ENCODE measurements at places on chromosomes 7 and 10.

DNA sequence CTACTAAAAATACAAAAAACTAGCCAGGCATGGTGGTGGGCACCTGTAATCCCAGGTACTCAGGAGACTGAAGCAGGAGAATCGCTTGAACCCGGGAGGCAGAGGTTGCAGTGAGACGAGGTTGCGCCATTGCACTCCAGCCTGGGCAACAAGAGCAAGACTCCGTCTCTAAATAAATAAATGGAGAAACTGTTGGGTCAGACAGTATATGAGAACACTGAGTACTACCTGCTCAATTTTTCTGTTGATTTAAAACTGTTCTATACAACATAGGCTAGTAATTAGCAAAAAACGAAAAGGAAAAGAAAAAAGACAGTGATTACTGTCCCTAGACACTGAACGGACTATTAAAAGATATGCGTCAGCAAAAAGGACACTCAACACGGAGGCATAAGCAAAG is 26.7 kb downstream of the GFRA1 start:
- DNase-seq = no peak

- DNase-seq = no peak
Measured at GRCh38 chr10:5532618-5533097, 7.9 kb downstream of the CALML3 start.

DNA sequence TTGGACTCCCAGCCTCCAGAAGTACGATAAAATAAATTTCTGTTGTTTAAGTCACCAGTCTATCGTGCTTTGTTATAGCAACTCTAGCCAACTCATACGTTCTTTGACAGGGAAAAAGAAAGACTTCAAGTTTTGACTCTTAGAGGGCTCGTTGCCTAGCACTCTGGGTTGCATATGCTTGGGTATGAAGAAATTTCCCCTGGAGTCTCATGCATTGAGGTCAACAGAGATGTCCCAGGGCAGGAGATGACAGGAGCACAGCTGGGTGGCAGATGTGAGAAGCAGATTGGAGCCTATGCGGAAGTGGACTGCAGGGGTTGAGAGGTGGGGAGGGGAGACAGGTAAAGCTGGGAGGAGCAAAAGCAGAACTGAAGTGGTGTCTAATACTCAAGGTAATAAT is 63.3 kb upstream of the JAZF1 start:
- peak; percentile 4 for DNase-seq

DNA sequence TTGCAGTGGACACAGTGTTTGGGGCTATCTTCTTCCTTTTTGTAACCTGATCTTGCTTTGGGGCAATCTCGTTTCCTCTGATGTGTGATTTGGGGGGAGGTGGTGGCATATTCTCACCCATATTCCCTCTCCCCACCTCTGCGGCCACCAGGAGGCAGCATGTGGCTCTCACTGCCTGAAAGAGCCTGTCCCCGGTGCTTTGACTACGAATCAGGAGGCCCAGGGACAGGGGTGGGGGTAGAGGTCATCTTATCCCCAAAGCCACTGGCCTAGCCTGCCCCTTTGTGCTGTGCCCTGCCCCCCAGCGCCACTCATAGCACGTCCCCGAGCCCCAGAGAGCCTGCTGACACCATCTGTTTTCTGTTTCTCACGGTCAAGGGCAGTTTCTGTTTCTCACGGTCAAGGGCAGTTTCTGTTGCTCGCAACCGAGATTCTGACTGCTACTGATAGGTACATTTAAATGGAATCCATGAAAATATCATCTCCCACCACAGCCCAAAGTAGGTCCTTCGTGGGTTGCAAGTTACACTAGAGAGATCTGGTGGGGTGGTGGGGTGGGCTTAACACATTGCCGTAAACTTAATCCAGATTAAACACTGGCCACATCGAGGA is 28.2 kb downstream of the PHYH start:
- peak; percentile 30 for DNase-seq

DNA sequence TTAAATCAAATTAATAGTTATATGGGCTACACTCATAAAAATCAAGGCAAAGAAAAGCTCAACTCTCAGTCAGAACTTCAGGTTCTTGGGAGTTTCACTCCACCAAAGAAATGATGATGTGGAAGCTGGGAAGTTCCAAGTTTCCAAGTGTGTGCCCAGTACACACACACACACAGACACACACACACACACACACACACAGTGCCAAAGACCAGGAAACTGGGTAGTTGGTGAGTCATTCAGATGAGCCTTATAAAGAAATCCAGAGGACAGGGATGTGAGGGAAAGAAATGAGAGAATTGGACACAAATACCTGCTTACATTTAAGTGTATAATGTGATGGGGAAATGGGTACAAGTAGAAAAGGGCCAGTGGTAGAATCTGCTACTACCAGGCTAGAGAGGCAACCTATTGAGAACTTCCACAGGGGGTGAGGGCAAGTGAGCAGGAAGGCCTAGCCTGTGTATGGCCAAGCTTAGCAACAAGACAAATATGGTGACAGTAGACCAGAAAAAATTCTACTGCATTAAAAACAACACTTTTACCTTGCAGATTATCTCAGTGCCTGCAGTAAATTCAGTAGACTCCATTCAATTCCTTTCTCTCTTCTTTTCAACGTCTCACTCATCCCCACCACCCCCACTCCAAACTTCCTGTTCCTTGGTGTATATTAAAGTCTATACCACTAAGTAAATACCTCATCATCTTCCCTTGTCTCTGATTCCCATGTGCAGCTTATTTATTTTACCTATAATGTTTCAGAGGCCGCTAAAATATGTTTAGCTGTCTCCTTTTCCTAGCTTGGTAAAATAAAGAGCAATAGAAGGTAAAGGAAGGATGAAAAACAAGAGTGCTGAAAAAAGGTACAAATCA is 95.0 kb downstream of the CABCOCO1 start:
- no peak for DNase-seq

DNA sequence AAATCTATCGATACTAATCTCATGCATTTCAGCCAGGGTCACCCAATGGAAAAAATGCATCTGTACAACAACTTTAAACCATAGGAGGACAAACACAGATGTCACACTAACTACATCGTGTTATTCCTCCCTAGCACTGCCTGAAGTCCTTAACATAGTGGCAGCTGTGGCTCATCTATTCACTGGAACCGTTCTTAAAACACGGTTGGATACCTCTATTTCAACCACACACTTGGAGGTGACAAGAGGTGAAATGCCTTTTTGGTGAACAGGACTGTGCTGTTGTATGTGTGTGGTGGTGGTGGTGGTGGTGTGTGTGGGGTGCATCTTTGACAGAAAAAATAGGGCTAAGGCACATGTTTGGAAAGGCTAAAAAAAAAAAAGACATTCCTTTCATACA is 93.1 kb downstream of the NRP1 start:
- no peak for DNase-seq

GRCh38 chr7:95793658-95794057 is 21.3 kb downstream of the DYNC1I1 start:
- DNase-seq = no peak

- DNase-seq = no peak
Measured at GRCh38 chr7:45884136-45884535, 4.2 kb upstream of the IGFBP1 start.

DNA sequence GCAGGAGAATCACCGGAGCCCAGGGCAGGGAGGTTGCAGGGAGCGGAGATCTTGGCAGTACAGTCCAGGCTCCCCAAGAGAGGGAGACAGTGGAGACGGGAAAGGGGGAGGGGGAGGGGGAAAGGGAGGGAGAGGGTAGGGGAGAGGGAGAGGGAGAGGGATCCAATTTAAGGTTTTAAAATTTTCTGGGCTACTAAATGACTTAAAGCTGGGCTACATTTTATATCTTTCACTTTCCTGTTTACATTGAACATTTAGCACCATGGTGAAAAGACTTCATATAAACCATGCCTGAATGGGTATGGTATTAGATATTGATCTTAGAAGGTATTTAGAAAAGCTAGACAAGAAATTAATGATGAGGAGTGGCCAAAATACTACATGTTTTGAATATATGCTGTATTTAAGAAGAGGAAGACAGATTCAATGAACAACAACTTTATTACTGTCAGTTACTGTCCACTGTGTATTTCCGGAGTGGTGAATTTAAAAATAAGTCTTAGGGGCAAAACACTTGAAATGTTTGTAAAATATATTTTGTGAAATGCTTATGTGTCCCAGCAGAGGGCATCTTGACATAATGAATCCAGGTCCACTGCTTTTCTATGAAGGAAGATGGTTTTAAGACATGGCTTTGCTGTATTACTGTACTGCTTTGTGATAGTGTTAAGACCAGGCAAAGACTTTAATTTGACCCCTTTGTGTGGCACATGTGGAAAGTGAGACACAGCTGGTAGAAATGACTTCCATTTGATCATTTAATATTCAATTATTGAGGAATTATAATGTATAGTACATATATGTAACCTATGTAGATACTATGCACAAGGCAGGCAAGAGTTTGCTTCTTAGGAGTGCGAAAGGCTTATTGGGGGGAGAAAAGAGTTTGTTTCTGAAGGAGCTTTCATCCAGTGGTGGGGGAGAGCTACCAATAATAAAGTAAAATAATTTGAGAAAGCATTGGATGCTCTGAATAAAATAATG is 52.8 kb downstream of the NRF1 start:
- peak; percentile 80 for DNase-seq

DNA sequence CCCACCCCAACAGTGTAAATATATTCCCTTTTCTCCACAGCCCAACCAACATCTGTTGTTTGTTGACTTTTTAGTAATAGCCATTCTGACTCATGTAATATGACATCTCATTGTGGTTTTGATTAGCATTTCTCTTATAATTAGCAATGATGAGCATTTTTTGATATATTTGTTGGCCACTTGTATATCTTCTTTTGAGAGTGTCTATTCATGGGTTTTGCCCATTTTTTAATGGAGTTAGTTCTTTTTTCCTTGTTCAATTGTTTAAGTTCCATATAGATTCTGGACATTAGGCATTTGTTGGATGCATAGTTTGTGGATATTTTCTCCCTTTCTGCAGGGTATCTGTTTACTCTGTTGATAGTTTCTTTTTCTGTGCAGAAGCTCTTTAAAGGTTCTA is 340.1 kb downstream of the NXPH1 start:
- no peak for DNase-seq

- DNase-seq = peak; percentile 4
Measured at GRCh38 chr7:22858640-22859561, 36.3 kb upstream of the TOMM7 start.

- no peak for DNase-seq
Measured at GRCh38 chr10:59687657-59688056, 22.0 kb downstream of the SLC16A9 start.

DNA sequence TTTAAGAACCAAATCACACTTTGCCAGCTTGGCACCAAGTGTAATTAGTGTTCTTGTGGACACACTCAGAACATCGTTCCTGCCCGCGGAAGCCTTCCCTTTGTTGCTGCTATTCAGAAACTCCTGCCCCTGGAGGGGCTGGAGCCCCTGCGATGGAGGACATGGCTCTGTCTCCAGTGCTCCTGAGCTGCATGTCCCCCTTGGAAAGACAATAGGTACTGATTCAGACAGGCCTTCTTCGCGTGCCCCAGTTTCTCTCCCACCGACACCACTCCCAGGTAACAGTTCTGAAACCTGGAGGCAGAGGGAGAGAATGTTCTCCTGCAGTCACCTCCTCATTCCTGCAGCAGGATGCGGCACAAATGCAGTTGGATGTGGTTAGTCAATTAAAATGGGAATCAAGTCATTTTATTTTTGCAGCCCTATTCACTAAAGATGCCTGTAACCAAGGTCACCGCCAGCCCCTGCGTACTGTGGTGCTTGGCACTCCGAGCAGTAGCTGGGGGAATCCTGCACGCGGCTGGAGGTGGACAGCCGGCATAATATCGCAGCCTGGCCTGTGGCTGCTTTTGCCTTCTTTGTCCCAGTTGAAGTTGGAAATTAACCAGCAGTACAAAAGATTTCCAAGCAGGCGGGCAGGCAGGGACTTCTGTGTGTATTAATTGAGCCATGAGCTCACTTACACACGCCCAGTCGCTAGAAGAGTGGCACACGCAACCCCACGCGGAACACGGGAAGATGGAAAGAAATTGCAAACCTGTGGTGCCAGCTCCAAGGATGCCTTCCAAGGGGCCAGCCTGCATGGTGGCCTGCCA is 205.7 kb downstream of the EBF3 start:
- no peak for DNase-seq

DNA sequence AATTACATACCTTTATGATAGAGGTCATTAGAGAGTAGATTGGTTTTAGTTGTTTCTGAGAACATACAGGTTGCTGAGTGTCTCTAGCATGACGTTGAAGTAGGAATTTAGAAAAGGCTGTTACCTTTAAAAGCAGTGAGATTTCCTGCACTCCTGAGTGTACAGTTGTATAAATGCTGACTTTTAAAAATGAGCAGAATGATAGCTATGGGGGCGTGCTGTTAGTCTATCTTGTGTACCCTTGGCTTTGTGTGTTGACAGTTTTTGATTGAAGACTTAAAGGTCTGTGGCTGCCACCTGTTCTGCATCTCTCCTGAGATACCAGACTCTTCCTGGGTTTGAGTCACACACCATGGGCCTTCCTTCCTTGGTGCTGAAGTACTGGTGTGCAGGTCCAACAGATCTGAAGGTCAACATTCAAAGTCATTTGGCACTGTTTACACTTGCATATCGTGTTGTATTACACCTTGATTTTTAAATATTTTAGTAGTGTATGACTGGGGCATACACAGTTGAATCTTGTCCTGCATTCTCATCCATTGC is 23.8 kb downstream of the DNAJB6 start:
- no peak for DNase-seq

DNA sequence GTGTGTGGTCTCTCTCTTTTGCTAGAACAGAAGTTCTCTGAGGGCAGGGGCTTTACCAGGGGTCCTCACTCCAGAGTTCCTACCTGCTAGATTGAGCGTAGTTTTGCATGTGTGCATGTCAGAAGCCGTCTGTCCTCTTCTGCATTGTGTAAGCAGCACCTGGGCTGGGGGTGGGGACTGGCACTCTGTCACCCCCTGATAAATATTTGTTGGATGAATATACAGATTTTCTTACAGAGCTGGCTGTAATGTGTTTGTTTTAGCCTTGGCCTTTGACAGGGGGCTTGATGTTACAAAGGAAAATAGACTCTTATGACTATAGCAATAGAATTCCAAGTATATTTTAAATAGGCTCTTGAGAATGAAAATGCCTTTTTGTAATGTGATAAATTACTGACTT is 46.6 kb downstream of the WDR37 start:
- no peak for DNase-seq

DNA sequence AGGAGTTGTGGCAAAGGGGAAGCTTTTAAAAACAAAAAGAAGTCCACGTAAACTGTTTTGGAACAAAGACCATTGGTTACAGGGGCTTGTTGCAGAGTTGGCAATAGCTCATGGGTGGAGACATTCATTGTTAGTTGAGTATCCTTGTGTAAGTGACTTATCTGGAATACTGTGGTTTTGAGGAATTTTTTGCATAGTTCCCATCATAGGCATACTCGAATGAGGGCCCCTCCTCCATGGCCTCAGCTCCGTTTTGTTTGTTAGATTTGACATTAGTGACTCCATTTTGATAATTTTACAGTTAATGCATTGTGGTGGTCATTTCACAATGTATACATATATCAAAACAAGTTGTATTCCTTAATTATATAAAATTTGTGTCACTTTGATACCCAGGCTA is 12.8 kb upstream of the SMKR1 start:
- no peak for DNase-seq

- DNase-seq = no peak
Measured at GRCh38 chr7:77735457-77735856, 39.2 kb downstream of the RSBN1L start.

All from common myeloid progenitor, CD34-positive (primary cell).